ENCODE measurements at places on chromosomes 13 and 19.

- DNase-seq = no peak
Measured at GRCh38 chr19:56301155-56301554, 13.5 kb downstream of the ZSCAN5A start.

DNA sequence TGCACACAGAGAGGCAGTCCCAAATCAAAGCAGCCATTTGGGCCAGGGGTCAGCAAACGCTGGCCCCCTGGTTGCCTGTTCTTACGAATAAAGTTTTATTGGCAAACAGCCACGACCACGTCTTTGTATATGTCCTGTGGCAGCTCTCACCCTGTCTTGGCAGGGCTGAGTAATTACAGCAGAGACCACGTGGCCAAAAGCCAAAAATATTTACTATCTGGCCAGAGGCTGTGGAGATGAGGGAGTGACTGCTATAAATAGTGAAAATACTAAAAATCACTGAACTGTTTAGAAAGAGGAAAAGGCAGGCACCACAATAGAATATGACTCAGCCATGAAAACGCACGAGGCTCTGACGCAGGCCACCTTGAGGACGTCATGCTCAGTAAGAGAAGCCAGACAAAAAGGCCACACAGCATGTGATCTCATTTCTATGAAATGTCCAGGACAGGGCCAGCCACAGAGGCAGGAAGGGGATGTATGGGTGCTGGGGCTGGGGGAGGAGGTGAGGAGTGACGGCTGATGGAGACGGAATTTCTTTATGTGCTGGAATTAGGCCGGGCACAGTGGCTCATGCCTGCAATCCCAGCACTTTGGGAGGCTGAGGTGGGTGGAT lies 29.4 kb downstream of the SMIM24 start:
- DNase-seq = peak; percentile 97

GRCh38 chr19:41920882-41921576 lies 7.2 kb downstream of the ERFL start:
- no peak for DNase-seq

DNA sequence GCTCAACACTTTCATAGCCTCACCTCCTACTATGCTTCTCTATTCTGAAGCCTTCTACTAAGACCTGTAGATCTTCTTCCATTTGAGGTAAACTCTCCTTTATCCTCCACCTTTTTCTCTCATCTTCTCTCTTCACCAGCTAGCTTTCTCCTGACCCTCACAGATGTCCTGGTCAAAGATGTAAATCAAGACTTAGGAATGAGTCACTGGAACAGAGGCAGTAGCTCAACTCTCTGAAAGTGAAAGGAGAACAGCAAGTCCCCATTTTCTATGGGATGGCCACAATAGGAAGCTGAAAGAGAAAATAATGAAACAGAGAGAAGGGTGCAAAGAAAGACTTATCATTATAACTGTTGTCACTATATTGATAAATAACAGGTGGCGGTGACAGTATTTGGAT lies 86.1 kb upstream of the DOCK9 start:
- no peak for DNase-seq

GRCh38 chr13:50711996-50712395 lies 131.5 kb downstream of the DLEU7 start:
- no peak for DNase-seq

GRCh38 chr13:46553886-46554858 lies 1.2 kb downstream of the LRCH1 start:
- DNase-seq = no peak

GRCh38 chr19:57406516-57407123 lies 4.3 kb upstream of the ZNF17 start:
- no peak for DNase-seq

- no peak for DNase-seq
Measured at GRCh38 chr19:4369109-4369887, 25.9 kb downstream of the MPND start.

- no peak for DNase-seq
Measured at GRCh38 chr19:54155694-54156093, 3.8 kb downstream of the LENG1 start.

GRCh38 chr13:33401238-33401637 lies 115.7 kb upstream of the STARD13 start:
- no peak for DNase-seq

DNA sequence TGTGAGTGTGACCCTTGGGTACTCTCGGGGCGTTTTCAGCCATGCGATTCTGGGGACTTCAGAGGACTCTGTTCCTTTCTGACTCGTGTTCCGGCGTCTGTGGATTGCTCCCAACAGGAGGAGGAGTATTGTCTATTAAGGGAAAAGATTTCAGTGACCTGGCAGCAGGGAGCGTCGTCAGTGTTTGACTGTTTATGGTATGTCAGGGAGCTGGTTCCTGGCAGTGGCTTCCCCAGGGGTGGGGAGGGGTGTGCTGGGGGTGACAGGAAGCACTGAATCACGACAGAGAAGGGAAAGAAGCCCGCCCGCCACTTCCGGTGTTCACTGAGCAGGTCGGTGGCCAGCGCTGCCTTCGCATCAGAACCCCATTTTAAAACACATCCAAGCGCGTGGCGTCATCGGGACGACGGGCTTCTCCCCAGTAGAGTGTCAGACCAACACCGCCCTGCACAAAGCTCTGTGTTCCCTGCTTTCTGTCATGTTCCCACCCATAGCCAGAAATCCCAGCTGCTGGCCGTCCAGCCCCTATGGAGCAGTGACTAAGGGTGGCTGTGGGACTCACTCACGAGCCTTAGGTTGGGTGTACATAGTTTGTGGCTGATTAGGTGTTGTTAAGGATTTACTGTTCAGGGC lies 33.8 kb downstream of the COL4A2 start:
- DNase-seq = peak; percentile 95
